ENCODE measurements at places on chromosomes 5 and 9. TPM values are rescaled to one million over a fixed set of nuclear protein-coding genes. Genes with fewer than 3 reads are reported as not detected.

The FAT2 gene
- not detected for total RNA-seq

The CATSPER3 gene
- not detected for total RNA-seq

The HSPA4 gene
- total RNA-seq = 187 TPM

The PSMD5 gene
- 50.1 TPM for total RNA-seq

The PRUNE2 gene
- total RNA-seq = 5.5 TPM

The ZBED3 gene
- 2.6 TPM for total RNA-seq

The OR1J2 gene
- total RNA-seq = 0.32 TPM

The ADAMTS19 gene
- 8.7 TPM for total RNA-seq

The MEGF10 gene
- 0.97 TPM for total RNA-seq

The CCL28 gene
- 1.3 TPM for total RNA-seq

The SLC36A3 gene
- total RNA-seq = not detected

The LHX2 gene
- total RNA-seq = not detected

The TEX48 gene
- not detected for total RNA-seq

The ACOT12 gene
- not detected for total RNA-seq

The SV2C gene
- not detected for total RNA-seq

The SLCO4C1 gene
- under 0.01 TPM for total RNA-seq

The SELENOP gene
- 15.5 TPM for total RNA-seq

The CRB2 gene
- total RNA-seq = under 0.01 TPM

The PDCD1LG2 gene
- 59.6 TPM for total RNA-seq

The TRIM36 gene
- total RNA-seq = 0.97 TPM

The SLC12A7 gene
- total RNA-seq = 9.5 TPM

The SHROOM1 gene
- 6.5 TPM for total RNA-seq

The CKMT2 gene
- total RNA-seq = 0.43 TPM

The ADAMTSL1 gene
- 10.0 TPM for total RNA-seq

The GFI1B gene
- total RNA-seq = 0.32 TPM

The MORN5 gene
- total RNA-seq = not detected

The IL7R gene
- 74.7 TPM for total RNA-seq

The COL27A1 gene
- 23.3 TPM for total RNA-seq

The TAF11L4 gene
- not detected for total RNA-seq

The KIF20A gene
- 60.0 TPM for total RNA-seq

The PKD2L2 gene
- not detected for total RNA-seq

Data from fibroblast of villous mesenchyme (primary cell).